ENCODE measurements at places on chromosomes 7 and 10.

DNA sequence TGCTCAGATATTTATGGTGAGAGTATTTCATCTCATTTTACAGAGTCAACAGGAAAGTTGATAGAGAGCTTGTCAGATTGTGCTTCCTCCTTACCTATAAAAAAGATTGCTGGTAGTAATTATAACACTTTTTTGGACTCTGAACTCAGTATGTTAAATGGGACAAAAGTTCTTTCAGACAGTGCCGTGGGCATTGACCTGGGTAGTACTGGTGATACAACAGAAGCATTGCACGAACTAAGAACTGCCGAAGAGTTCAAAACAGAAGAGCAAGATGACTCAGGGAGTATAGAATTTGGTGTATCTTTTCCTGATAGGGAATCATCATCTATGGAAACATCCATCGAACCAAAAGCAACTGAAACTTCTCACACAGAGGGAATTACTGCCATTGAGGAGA lies 58.6 kb downstream of the LOXL4 start:
- no peak for DNase-seq

- DNase-seq, result no peak
Observed at GRCh38 chr10:35236739-35237138, 99.6 kb upstream of the CCNY start.

DNA sequence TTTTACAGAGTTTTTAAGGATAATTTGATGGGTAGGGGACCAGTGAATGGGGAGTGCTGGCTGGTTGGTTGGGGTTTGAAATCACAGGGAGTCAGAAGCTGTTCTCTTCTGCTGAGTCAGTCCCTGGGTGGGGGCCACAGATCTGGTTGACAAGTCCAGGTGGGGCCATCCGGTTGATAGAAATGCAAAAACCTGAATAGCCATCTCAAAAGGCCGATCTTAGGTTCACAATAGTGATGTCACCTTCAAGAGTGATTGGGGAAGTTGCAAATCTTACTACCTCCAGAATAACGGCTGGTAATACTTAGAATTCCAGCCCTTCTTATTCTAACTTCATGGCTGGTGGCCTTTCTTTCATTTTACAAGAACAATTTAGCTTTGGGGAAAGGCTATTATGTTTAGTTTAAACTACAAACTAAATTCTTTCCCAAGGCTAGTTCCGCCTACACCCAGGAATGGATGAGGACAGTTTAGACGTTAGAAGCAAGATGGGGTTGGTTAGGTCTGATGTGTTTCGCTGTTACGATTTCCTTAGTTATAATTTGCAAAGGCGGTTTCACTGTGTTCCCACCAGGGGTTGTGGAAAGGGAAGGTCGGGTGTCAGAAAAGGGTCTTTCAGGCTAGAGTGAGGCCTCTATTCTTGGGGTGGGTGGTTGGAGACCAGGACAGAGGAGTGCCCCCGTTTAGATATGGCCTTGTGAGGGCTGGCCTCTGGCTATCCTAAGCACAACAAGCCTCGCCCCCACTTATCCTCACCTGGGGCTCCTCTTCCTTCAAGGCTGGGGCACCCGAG lies 27.4 kb downstream of the IFT22 start:
- DNase-seq, result no peak

- DNase-seq, result no peak
Observed at GRCh38 chr10:49737474-49738201, 24.5 kb downstream of the OGDHL start.

DNA sequence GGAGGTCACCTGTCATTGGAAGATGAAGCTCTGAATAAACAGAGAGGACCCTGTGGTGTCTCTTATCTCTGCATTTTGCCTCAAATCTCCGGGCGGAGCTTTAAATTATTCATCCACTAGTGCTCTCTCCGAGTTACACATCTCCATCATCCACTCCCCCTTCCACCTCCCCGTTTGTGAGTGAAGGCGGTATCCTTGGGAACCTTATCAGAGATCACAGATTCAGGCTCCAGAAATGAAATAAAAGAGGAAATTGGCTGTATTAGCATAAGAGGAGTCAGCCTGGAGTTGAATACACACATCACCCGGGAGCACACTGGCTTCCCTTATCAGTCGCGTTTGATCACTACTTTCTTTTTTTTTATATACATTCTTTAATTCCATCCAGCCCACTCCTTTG lies 1184.8 kb downstream of the GATA3 start:
- no peak for DNase-seq

Data from stimulated activated CD4-positive, alpha-beta T cell treated with anti-CD3 and anti-CD28 coated beads, Interleukin-4, amount 100 ng/mL, for 1 hour (primary cell).